ENCODE measurements at places on chromosomes 7 and 10. TPM values are rescaled to one million over a fixed set of nuclear protein-coding genes. Genes with fewer than 3 reads are reported as not detected.

DNA sequence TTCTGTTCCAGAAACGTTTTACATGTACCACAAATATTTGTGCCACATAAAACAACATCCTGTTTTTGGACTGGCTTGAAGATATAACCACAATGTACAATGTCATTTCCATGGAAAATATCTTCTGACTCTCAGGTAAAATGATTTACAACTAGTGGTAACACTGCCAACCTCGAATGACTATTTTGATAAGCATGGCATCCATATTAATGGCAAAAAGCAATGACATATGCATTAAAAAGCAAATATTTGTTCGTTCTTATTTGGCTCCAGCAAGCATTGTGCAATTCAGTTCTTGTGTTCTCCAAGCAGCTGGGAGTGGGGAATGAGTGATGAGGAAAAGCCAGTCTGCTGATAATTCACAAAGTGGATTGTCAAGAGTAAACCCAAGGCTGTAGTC is 289.0 kb downstream of the PLXDC2 start:
- no peak for DNase-seq

- no peak for DNase-seq
These were observed 123.9 kb upstream of the FZD8 start for GRCh38 chr10:35765996-35766395.

- no peak for DNase-seq
These were observed 24.4 kb upstream of the ADRB1 start for GRCh38 chr10:114019226-114019625.

DNA sequence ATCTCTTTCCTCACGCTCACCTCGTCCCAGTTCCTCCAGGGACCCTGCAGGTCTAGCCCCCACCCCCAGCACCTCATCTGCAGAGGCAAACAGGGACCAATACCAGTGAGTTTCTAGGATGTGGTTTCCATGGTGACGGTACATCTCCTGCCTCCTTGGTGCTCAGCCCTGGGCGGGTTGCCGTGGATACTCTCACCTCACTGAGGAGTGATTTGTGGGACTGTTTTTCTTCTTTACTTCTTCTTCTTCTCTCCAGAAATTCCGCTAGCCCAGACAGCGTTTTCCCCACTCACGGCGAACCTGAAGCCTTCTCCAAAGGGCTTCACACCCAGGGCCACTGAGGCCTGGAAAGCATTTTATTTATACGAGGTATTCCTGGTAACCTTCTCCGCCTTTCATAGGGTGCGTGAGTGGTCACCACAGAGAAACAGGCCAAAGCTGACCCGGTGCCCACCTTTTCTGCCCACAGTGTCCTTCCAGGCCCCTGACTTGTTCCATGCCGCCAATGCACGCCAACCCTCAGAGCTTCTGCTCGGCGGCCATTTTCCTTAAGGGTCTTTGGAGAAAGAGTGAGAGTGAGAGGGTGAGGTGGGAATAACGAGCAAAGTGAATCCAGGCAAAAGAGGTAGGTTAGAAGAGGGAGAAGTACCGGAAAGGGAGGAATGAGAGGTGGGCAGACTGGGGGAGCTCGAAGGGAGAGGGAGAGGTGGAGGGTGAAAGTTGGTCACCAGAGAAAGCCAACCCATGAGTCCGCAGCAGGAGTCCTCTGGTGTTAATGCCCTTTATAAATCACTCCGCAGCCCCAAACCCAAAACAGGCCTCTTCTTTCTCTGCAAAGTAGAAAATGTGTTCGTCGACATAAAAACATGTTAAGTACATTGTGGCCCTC is 15.5 kb downstream of the FAM241B start:
- no peak for DNase-seq

GRCh38 chr7:94908323-94909178 is 1.2 kb downstream of the PPP1R9A start:
- DNase-seq = no peak

DNA sequence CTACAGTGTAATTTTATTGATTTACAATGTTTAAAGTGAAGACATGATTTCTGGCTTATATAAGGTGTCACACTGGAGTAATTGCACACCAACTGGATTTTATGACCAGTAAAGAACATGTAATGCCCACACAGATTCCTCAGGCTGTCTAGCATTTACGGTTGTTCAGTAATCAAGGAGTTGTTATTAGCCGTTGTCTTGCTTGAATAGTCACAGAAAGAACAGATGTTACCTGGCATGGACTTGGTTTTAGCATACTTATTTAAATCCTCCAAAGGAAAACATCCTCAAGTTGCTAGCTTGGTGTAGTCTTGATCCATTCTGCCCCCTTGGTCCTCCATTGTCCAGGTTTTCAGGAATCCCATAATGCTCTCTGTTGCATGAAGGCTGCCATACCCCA is 65.8 kb downstream of the POU6F2 start:
- DNase-seq = no peak

- no peak for DNase-seq
These were observed 285.6 kb upstream of the SORCS1 start for GRCh38 chr10:107450056-107450455.

DNA sequence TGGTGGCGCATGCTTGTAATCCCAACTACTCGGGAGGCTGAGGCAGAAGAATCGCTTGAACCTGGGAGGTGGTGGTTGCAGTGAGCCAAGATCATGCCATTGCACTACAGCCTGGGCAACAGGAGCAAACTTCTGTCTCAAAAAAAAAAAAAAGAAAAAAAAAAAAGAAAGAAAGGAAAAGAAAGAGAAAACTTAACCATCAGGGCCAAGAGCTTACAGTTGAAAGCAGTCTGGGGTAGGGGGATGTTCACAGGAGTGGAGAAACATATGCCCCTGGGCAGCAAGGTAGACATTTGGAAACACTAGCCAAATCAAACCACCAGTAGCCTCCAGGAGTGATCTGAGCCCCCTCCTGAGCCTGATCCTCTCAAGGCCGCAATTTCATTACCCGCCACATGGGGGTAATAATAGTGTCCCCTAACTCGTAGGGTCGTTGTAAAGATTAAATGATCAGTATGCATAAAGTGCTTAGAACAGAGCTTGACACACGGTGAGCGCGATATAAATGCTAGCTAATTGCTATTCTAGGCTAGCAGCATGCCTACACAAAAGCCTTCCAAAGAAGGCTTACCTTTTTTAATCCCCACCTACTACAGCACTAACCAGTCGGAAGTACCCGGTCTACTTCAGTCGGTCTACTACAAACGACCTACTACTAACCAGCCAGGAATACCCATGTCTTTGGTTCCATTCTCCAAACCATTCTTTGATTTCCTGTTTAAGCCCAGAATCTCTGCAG is 274.3 kb upstream of the NEBL start:
- no peak for DNase-seq

DNA sequence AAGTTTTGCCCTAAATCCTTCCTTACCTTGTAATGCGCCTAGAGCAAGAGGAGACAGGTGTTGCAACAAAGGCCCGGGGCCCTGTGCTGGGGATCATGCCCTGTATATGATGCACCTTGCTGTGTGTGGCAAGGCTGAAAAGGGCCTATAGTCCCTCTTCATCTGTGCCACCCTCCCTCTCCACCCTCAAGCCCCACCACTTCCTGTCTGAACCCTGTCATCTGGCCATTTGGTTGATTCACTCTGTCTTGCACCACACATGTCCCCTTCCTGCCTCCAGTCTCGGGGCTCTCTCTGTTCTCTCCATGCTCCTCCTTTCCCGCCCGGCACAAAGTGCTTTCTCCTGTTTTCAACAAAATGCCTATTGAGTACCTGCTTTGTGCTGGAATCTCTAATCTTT is 11.5 kb upstream of the MALSU1 start:
- DNase-seq = no peak

GRCh38 chr7:89618274-89618673 is 536.0 kb upstream of the STEAP1 start:
- no peak for DNase-seq

DNA sequence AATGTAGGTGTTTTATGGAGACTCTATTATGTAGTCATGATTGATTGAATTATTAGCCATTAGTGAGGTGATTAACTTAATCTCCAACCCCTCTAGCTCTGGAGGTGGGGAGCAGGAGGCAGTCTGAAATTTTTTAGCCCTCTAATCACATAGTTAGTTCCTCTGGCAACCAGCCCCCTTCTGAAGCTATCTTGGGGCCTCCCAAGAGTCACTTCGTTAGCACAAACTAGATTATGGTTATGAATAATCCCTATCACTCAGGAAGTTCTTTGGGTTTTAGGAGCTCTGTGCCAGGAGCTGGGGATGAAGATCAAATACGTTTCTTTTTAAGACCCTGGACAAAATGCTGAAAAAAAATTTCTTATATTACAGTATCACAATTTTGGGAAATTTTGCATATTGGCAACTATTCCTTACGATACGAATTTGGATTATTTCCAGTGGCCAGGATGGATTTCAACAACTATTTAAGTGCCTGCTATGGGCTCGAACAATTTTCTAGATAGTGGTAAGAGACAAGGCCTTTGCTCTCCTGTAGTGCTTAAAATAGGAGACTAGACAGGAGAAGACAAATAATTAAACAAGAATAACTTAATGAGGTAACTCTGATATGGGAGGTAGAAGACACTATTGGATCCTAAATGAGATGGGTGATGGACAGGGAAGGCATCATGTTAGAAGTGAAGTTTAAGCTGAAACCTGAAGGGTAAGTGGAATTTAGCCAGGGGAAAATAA is 52.9 kb downstream of the BTAF1 start:
- DNase-seq = no peak

- DNase-seq = no peak
These were observed 421.0 kb downstream of the THSD7A start for GRCh38 chr7:11410656-11411644.

- DNase-seq = no peak
These were observed 25.8 kb downstream of the APBB1IP start for GRCh38 chr10:26463986-26464385.

DNA sequence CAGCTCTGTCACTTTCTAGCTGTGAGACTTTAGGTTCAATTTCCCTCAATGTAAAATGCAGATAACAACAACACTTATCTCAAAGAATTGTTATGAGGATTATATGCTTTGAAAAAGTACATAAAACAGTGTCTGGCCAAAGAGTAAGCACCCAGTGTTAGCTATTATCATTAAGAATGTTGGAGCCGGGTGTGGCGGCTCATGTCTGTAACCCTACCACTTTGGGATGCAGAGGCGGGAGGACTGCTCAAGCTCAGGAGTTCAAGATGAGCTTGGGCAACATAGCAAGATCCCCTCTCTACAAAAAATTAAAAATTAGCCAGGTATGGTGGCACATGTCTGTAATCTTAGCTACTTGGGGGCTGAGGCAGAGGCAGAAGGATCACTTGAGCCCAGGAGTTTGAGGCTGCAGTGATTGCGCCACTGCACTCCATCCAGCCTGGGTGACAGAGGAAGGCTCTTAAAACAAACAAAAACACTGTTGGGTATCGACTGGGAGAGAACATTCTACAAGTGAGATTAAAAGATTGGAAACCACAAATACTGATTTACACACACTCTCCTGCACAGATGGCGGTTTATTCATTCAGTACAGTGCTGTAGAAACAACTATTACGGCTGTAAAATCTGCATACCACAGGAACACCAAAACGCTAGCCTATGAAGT is 107.3 kb downstream of the PROSER2 start:
- no peak for DNase-seq

- DNase-seq = no peak
These were observed 121.7 kb downstream of the ATRNL1 start for GRCh38 chr10:115214829-115215228.

GRCh38 chr7:138226001-138226476 is 149.8 kb downstream of the AKR1D1 start:
- no peak for DNase-seq

GRCh38 chr10:132666705-132667341 is 119.1 kb downstream of the NKX6-2 start:
- DNase-seq = no peak

- DNase-seq = no peak
These were observed 27.8 kb downstream of the CAV1 start for GRCh38 chr7:116552602-116553001.

DNA sequence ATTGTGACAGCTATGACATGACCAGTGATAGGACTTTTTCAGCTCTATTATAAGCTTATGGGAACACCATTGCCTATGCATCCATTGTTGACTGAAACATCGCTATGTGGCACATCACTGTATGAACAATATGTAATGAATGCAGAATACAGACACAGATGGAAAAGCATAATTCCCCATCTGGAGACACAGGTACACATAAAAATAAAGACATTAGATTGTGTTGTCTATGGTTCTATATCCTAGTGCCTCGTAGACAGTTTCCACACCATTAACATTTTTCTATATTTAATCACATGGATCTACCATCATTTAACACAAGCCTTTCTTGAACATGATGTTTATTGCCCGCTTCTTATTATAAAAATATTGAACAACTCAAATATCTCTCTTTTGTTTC is 96.3 kb upstream of the STK17A start:
- DNase-seq = no peak

- DNase-seq = no peak
These were observed 29.9 kb downstream of the KAZALD1 start for GRCh38 chr10:101091546-101092290.

- DNase-seq = no peak
These were observed 780.1 kb downstream of the PHTF2 start for GRCh38 chr7:78578686-78579085.

DNA sequence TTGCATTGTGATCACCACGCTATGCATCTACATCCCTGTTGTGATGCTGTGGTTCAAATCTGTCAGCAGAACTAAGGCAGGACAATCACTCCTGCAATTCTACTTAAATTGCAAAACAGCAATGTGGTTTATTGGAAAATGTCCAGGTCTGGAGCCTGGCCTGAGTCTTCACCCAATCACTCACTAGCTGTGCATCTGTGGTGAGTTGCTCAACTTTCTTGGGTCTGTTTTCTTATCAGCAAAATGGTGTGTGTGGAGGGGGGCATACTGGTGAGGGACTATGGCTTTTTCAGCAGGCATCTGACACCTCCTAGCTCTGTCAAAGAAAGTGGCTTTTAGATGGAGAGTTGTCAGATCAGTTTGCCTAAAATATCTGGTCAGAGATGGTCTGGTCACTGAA is 108.3 kb upstream of the FEZF1 start:
- no peak for DNase-seq

DNA sequence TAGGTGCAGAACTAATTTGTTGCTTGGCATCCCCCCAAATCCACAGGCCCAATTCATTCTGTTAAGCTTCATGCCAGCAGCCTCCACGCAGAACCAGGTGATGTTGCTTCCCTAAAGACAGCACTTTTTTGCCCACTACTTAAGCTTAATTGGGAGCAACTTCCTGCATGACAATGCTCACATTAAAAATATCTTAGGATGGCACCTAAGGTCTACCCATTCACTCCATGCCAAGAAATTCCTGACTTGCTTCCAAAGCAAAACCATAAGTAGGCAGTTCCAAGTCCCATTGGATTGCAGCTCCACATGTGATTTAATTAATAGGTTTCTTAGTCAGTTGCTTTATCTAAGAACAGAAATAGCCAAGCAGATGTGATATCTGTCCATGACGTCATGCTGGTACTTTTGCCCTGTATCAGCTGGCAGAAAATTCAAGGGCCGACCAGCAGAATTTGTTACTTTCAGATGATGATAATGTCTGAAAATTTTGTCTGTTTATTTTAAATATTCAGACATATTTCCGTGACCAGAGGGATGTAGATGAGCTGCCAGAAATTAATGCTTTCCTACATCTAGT is 325.5 kb downstream of the LHFPL3 start:
- DNase-seq = no peak

- DNase-seq = no peak
These were observed 11.4 kb upstream of the PAX4 start for GRCh38 chr7:127629268-127629854.

INPP5A gene
- total RNA-seq = 34.0 TPM

VWA2 gene
- total RNA-seq = 21.7 TPM

CYP2E1 gene
- total RNA-seq = 22.3 TPM

CYP26C1 gene
- total RNA-seq = not detected

OPN1SW gene
- total RNA-seq = not detected

GRID1 gene
- 2.3 TPM for total RNA-seq

ODAD2 gene
- total RNA-seq = 0.10 TPM
